ENCODE measurements at places on chromosomes 6 and 20.

GRCh38 chr6:29558439-29559079 is 973 bp downstream of the UBD start:
- DNase-seq, result no peak

DNA sequence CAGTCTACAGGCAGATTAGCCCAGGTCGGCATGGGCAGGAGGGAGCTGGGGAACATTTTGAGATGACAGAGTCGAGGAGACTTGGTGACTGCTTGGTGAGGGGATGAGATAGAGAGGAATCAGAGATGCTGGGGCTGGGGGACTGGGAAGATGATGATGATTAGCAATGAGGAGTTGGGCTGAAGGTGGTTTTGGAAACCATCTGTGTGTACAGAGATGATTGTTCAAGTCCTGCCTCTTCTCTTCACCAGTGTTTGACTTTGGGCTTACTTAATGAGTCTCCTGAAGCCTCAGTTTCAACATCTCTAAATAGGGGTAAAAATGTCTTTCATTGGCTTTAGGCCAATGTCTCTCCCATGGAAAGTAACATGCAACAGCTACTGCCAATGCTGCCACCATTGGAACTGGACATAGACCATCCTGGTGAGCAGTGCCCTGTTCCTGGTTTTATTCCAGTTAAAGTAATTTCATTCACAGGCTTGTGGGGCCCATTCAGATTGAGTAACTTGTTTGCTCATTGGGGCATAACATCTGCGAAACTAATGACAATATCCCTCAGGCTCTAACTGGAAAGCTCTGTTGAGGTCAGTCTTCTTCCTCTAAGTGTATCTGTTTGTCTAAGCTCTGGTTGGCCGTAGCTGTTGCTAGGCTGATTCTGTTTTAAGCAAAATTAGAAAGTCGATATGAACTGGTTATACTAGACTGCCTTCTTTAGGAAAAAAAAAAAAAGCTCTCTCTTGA is 99.1 kb downstream of the ARMC2 start:
- no peak for DNase-seq

DNA sequence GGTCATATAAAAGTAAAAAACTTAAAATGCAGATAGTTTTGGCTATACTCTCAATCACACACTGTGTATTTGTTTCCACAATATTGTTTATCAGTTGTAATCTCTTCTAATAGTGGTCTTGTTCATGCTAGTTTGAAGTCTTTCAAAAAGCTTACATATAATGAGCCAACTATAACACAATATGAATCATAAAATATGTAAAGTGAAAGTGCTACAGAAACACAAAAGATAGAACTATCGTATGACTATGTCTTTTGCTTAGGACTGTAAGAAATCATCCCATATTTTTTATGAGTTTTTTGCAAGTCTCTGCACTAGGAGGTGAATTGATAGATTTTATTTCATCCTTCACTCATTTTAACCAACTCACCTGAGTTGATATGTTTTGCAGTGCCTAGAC is 136.0 kb downstream of the MMUT start:
- DNase-seq, result no peak

DNA sequence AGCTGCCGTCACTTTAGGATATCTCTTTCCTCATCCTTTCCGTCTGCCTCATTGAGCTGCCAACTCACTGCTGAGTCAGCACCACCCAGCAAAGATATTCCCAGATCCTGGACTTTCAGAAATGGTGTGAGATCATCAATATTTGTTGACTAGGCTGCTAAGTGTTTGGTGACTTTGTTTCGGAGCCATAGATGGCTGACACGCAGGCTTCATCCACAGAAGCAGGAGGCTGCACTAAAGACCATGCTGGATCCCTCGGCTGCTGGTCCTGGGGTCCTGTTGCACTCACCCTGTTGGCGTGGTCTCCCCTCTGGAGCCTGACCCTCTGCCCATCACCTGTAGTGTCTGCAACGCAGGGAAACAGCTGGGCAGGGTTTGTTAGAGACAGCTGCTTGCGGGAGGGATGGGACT is 96.5 kb downstream of the ERMARD start:
- no peak for DNase-seq

- DNase-seq, result no peak
These were observed 13.2 kb upstream of the SERPINB9 start for GRCh38 chr6:2916158-2916925.

- DNase-seq, result no peak
These were observed 83.2 kb downstream of the SLC22A23 start for GRCh38 chr6:3373597-3374203.

DNA sequence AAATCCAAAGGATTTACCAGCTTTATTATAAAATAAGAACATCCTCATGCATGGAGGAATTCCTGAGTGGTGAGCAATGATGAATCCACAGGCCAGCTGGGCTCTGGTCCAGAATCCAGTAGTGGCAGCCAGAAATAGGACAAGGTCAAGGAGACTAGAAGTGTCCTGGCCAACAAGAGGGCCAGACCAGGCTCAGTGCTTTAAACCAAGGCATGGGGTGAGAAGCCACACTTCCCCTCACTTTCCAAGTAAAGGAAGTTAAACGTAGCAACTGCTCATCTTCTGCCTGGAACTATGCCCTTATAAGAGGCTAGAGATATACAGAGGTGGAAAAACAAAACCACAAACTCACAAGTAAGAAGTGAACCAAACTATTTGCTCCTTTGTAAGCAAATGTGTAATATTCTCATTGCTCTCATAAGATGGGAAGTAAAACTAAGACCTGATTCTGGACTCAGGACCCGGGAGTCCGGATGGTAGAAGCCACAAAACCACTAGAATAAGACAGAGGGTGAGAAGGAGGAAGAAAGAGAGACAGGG is 253.2 kb downstream of the UST start:
- no peak for DNase-seq

Data from Karpas-422 (cell line).